ENCODE measurements at places on chromosomes 1 and 21.
A peak's percentile ranks its signal among the peaks of the same experiment; 100 is the strongest.

DNA sequence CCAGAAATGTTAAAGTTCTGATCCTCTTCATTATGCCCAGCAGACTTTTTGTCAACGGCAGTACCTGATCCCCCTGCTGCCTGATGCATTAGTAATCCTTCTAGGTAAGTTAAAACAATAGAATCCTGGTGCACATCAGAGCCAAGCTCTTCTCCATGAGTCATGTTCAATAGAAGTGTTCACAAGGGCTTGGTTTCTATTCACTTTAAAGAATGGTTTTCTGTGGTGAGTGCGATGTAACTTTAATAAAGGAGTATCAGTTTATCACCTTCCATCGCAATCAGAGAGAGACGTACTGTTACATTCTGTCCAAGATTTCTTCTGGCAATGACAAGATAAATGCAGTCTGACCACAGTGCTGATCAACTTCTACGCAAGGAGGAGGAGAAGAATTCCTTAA lies 96.8 kb downstream of the NRIP1 start:
- DNase-seq = no peak

DNA sequence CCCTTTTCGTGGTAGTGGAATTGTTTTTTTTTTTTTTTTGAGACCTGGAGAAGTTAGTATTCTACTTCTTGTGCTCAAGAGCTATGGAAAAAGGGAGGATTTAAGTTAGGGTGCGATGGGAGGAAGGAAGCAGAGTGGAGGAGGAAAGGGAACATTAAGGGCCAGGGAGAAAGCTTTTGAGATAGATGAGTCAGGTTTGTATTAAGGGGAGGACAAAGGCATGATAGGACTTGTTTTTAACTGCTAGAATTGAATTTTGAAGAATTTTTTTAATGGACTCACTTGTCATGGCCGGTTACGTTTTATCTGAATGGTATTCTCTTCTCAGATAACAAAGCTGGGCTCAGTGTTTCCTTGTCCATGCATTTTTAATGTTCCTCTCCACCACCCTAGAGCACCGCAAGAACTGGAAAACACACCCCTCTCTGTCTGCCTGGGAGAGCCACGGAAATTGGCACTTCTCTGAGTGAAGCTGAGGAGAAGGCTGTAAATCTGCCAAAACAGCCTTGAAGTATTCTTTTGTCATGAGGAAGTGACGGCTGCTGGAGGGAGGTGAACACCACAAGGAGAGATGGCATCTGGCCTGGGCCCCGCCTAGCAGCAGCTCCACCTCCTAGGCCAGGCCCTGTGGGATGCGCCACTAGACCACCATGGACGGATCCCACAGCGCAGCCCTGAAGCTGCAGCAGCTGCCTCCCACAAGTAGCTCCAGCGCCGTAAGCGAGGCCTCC lies 3.5 kb downstream of the NIPAL3 start:
- DNase-seq = peak; percentile 34

- no peak for DNase-seq
These were observed 24.4 kb upstream of the WDR26 start for GRCh38 chr1:224458996-224459395.

GRCh38 chr1:215652371-215652770 lies 85.3 kb downstream of the KCTD3 start:
- no peak for DNase-seq

GRCh38 chr1:29126198-29126597 lies 2.5 kb upstream of the TMEM200B start:
- no peak for DNase-seq

- no peak for DNase-seq
These were observed 30.9 kb downstream of the WNT3A start for GRCh38 chr1:228037401-228038386.

- DNase-seq = no peak
These were observed 819.3 kb downstream of the BRINP3 start for GRCh38 chr1:189658381-189658780.

GRCh38 chr1:239717918-239718184 lies 331.5 kb downstream of the CHRM3 start:
- no peak for DNase-seq

DNA sequence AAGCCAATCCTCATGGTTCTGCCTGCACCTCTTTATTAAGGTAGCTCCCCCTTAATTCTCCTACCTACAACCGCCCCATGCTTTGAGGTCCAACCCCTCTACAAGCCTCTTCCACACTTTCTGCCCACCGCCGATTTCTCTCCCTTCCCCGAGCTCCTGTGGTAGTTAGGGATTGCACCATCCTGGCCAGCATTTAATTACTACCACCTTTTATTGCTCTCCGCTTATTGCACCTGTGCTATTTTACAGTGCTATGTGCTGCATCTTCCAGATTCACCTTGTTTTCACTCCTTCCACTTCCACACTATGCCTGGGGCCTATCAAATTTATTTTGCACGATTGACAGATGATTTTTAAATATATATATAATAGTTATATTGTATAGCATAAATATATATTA lies 29.3 kb upstream of the DNAJC11 start:
- no peak for DNase-seq

Measured in NCI-H1436 treated with DMSO at 0.1 percent for 48 hours (cell line).